ENCODE measurements at places on chromosomes 1 and 21.

DNA sequence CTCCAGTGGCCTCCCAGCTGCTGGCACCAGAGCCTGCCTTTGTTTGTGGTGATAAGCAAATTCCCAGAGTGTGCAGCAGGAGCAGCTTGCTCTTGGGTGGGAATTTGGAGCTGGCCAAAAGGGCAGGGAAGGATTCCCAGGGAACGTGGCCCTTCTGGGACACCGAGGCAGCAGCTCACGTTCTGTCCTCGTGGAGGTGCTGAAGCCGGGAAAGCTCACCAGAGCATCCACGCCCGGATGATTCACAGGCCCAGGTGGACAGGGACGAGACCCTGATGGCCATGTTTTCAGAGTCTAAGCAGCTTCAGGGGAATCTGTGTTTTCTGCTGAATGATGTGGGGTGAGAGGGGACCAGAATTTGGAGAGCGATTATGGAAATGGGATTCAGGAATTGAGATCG is 19.1 kb upstream of the KLHDC7A start:
- DNase-seq, result no peak

- DNase-seq, result no peak
Observed at GRCh38 chr1:240693036-240693435, 81.1 kb upstream of the GREM2 start.

DNA sequence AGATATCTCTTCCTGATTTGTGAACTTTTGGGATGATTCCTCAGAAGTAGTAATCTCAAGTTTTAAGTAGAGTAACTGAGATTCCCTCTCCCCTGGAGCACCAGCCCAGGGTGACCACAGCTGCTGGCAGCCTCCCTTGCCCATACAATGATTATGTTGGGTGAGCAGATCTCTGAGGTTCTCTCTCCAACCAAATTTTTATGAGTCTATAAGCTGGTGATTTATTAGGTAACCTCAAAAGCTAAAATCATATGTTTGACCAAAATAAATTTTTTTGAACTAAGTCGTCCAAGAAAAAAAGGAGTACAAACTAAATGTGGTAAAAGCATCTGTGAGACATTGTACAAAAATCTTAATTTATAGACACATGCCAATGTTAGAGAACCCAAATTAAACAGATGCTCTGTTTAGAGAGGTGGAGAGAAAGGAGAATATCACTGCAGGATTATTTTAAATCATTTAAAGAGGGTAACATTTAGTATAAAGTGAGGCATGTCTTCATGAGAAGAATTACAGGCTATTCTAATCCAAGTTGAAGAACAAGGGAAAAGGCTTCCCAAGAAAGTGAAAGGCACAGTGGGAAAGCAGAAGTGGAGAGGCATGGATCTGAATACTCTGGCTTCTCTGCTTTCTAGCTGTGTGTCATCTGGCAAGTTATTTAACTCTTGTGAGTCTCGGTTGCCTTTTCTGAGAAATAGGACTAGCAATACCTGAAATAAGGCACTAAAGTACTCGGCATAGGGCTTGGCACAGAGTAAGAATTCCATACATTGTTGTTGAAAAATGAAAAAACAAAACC is 2.5 kb downstream of the AKNAD1 start:
- DNase-seq, result peak; percentile 38

- DNase-seq, result no peak
Observed at GRCh38 chr1:3846541-3846940, 10.5 kb downstream of the CEP104 start.

DNA sequence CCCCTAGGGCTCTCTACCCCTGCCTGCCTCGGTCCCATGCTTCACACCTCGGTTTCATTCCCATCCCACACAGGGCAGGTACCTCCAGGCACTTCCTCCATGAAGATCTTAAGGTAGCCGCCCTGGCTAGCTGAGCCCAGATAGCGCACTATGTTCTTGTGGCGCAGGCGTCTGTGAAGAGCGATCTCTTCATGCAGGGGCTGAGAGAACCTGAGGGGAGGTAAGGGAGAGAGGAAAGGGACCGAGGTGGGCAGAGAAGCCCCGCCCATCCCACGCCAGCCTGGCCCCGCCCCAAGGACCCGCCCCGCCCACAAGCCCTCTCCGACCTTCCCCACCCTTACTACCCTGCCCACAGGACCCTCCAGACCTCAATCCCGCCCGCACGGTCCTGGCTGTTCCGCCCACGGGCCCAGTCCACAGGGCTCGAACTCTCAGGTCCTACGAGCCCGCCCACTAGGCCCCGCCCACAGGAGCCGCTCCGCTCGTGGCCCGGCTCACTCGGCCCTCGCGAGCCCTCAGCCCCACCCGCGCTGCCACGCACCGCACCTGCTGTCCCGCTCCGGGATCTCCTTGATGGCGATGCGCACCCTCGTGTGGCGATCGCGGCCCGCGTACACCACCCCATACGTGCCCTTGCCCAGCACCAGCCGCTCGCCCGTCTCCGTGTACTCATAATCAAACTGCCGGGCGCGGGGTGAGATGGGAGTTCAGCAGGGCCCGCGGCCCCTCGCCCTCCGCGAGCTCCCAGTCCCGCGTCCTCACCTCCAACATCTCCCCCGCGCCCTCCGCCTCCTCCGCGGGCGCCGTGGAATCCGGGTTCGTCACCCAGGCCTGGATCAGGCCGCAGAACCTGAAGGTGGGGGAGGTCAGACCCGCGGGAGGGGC is 6.4 kb downstream of the MAP3K6 start:
- DNase-seq, result no peak

GRCh38 chr1:205998457-205999241 is 4.5 kb downstream of the RAB7B start:
- DNase-seq, result no peak

DNA sequence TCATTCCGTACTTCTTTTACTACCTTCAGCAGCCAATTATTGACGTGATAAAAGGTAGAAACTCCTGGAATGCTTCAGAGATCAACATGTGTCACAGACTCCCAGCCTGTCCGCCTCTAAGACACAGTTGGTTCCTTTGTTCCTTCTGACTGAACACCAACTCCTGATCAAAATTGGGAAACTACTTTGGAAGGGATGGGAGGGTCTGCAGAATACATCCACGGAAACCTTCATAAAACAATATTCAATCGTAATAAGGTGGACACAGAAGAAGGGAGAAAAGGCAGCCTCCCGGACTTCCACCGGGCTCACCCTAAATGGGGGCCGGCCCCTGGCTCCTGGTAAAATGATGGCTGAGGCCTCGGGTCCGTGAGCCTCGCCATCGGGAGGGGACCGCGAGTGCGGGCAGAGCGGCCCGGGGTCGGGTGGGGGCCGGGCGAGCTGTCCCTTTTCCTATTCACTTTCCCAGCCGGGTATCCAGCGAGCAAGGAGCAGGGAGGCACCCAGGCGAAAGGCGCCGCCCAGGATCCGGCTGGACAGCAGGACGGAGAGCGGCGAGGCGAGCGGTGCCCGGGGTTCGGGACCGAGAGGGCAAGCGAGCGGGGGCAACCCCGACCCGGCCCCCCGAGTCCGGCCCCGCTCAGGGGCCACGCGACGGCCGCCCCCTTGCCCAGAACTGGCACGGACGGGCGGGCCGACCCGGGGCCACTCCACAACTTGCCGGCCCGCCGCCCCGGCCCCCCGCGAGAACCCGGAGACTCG is 805 bp downstream of the NRIP1 start:
- peak; percentile 46 for DNase-seq

DNA sequence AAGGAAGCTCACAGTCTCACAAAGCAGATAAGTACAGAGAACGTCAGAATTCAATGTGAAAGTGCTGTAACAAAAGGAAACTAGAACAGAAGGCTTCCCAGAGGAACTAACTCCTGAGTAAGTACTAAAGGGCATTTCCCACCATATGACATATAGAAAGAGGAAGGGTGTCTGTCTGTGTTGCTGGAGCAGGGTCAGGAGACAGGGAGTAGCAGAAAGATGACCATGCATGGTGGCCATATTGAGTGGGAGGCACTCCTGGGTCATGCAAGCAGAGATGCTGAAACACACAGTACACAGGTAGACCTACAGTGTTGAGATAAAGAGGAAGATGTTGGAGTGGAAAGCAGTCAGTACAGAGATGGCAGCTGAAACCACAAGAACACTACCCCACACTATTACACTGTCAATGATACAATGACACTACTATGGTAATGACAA is 47.3 kb downstream of the SLC25A24 start:
- no peak for DNase-seq
